RCC 7860 (cell line): ENCODE measurements at places on chromosomes 6 and 20.

- no peak for DNase-seq
These were observed 3.9 kb upstream of the OTOR start for GRCh38 chr20:16744178-16744807.

- no peak for DNase-seq
These were observed 135.0 kb upstream of the CCDC28A start for GRCh38 chr6:138638604-138639003.

DNA sequence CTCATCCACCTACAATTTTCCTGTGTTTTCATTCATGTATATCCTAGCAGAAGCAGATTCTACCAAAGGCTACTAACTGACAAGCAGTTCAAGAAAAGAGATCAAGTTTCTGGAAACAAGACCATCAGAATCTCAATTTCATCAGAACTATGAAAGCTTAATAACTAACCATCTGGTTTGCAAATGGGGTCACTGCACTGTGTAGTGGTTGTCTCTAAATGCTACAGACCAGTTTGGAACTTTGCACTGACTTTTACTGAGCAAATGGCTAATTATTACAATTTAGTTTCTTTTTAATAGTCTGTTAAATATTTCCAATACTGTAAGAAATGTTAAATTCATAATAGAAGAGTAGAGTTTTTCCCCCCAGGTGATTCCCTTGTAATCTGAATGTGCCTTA is 64.5 kb downstream of the REPS1 start:
- no peak for DNase-seq

- no peak for DNase-seq
These were observed 37.4 kb upstream of the GABRR1 start for GRCh38 chr6:89254569-89254968.

DNA sequence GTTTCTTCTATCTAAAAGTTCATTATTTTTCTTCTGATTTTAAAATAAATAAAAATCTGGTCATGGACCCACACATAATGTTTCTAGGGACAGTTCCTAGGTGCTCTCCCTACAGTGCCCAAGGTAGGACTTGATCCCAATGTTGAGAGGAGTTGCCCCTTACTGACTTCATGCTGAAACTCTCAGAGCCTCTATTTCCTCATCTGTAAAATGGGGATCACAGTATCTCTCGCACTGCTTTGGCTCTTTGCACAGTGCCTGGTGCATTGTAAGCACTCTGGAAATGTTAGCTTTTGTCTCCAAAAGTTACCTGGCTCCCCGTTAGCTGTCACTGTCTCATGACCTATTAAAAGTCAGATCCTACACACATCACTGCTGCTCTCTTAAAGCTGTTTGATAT is 205.5 kb downstream of the TSHZ2 start:
- no peak for DNase-seq

- DNase-seq = no peak
These were observed 199.0 kb downstream of the JARID2 start for GRCh38 chr6:15444881-15445280.

DNA sequence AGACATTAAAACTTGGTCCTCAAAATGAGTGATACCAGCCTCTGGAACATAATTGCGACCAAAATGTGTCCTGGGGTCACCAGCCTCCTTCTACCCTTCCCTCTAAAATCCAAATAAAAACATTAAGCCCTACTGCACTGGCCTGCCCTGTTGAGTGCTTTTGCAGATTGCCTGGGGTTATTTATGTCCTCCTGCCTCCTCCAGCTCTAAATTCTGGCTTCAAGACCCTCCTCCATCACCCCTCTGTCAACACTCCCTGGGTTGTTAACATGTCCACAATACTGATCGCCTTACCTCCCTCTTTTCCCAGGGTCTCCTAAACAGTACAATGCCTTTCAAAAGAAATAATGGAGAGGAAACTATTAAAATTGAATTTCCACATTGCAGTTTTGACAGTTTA is 327.5 kb downstream of the NRN1 start:
- no peak for DNase-seq

GRCh38 chr6:11538052-11538818 is 686 bp downstream of the TMEM170B start:
- DNase-seq = no peak

GRCh38 chr6:45640081-45640491 is 262.4 kb upstream of the SUPT3H start:
- no peak for DNase-seq

- no peak for DNase-seq
These were observed 48.5 kb upstream of the MOCS1 start for GRCh38 chr6:39982720-39983119.

- no peak for DNase-seq
These were observed 113.1 kb downstream of the TRIM27 start for GRCh38 chr6:28810659-28811053.

DNA sequence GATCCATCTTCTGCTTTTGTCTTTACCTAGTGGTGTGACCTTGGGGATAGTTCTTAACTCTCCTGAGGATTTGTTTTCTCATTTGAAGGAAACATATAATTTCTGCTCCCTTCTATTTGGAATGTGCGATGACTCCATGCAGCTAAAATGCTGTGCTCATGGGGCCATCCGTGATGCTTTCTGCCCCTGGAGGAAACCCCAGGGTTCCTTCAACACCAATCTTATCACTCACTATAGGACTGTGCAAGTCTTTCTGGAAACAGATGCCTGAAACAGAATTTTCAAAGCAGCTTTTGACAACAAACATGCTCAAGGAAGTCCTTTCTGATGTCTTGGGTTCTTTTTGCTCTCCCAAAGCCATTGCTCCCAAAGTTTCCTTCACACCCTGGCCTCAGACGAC is 128.8 kb upstream of the GGTLC1 start:
- no peak for DNase-seq

DNA sequence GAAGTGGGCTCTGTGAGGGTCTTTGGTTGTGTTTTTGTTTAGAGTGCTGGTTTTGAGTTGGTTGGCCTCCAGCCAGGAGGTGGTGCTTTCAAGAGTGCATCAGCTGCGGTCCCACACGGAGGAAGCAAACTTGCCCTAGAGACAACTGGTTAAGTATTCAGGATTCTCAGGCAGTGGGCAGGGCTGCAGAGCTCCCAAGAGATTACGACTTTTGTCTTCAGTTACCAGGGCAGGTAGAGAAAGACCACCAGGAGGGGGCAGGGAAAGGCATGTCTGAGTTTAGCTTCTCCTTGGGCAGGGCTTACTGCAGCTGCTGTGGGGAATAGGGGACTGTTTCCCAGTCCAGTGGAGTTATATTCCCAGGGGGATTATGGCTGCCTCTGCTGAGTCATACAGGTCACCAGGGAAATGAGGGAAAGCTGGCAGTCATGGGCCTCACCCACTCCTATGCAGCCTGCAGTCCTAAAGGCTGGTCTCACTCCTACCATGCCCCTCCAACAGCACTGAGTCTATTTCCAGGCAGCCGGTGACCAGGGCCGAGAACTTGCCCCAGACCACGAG is 64.3 kb downstream of the TTI1 start:
- no peak for DNase-seq

DNA sequence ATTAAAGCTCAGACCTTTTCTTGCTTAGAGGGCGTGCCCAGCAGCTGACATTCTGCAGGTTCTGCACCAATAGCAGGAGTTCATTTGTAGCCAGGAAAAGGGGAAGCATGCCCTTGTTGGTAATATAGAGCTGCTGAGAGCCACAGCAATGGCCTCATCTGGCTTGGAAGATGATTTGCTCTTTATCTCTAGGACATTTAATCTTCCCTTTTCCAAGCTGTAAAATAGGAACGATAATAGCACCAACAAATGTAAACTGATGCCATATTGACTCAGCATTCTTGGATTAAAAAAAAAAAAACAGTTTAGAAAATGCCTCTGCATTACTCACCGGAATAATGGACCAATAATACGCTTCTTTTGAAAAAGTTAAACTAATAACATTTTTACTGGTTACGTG is 93.4 kb upstream of the SLC2A12 start:
- no peak for DNase-seq

DNA sequence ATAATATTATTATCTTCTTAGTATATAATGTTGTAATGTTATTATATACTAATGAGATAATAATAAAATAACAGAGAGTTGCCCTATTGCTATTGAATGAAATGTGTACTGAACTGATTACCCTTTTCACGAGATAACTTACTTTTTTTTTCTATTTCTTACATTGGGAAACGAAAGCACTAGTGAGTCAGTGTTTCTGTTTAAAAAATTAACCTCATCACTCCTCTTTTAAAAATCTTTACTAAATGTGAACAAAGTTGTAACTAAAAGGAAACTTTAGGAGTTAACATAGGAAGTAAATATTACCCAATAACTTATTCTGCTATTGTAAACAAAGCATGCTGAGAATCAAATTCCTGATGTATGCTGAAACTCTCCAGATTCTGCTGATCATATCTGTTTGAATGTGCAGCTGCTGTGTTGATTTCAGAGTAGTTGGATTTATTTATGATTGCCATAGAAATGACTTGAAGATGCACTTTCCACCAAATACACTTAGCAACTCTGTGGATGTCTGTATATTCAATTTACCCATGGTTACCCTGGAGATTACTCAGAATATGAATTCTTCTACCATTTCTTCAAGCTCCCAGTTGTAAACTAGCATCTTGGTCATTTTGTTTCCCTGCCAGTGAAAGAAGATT is 523.4 kb downstream of the TENT5A start:
- no peak for DNase-seq

DNA sequence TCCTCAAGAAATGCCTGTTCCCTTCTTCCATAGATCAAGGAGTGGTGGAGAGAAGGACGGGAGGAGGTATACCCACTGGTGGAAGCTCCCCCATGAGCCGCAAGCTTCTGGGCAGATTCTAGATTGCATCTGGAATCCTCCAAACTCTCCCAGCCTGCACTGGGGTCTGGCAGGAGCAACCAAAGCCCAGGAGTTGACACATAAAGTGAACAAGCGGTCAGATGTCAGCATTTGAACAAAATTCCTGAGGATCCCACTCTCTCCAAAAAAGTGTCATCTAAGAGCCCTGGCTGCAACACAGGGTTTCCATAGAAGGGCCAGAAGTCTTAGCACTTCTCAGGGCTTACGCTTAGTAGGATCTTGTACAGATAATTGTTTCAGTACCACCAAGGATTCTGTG is 88.2 kb downstream of the KCNB1 start:
- DNase-seq = no peak

DNA sequence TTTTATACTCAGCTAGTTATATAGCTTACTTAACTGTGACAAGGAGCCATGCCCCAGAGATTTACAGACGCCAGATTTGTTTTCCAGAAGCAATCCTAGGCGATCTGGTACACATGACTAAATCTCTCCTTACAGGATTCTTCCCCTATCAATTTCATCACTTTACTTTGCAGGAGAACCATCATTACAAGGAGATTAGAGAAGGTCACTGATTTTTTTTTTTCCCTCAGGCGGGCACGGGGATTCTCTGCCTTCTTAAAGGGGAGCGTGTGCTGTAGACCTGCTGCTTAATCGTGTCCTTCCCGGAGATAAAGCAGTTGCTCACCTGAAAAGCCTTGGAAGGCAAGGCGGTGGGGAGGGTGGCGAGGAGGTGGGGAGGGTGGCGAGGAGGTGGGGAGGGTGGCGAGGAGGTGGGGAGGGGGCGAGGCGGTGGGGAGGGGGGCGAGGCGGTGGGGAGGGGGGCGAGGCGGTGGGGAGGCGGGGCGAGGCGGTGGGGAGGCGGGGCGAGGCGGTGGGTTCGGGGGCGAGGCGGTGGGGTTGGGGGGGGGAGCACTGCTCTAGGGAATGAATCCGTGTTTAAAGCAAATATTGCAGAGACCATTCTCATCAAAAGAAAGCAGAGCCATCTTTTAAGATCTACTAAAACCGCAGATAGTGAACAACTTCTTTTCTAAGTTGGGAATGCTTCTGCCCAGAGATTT is 14.3 kb upstream of the MRAP2 start:
- DNase-seq = no peak

- DNase-seq = no peak
These were observed 102.0 kb downstream of the HS3ST5 start for GRCh38 chr6:114240796-114241195.

- DNase-seq = peak; percentile 10
These were observed 5.6 kb downstream of the RPL10A start for GRCh38 chr6:35473850-35474130.

GRCh38 chr6:85417336-85417735 is 32.5 kb upstream of the NT5E start:
- no peak for DNase-seq

GRCh38 chr6:1574890-1575209 is 34.9 kb upstream of the FOXC1 start:
- DNase-seq = no peak

GRCh38 chr20:10662661-10663458 is 10.9 kb downstream of the JAG1 start:
- DNase-seq = no peak

DNA sequence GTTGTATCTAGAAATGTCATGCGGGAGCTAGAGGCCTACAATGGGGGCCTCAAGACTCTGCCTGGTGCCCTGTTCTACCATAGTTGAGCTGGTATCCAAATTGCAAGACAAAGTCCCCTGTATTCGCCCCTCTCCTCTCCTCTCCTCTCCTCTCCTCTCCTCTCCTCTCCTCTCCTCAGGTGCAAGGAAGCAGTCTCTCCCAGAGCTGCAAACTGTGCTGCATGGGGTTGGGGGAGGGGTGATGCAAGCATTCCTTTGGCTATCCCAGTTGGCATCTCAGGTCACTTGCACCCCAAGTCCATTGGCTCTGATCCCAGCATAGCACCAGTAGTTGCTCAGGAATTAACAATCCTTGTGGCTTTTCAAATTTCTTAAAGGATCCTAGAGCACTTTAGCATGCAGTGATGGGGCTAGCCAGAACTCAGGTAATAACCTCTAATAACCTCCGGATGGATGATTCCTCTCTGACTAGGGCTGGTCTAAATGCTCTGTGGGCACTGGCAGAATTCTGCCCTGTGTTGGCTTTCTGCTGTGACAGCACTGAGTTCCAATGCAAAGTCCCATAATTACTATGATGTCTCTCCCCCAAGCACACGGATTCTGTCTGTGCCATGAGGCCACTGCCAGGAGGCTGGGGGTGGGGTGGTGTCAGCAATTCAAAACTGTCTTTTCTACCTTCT is 35.3 kb downstream of the TAF11 start:
- DNase-seq = no peak

DNA sequence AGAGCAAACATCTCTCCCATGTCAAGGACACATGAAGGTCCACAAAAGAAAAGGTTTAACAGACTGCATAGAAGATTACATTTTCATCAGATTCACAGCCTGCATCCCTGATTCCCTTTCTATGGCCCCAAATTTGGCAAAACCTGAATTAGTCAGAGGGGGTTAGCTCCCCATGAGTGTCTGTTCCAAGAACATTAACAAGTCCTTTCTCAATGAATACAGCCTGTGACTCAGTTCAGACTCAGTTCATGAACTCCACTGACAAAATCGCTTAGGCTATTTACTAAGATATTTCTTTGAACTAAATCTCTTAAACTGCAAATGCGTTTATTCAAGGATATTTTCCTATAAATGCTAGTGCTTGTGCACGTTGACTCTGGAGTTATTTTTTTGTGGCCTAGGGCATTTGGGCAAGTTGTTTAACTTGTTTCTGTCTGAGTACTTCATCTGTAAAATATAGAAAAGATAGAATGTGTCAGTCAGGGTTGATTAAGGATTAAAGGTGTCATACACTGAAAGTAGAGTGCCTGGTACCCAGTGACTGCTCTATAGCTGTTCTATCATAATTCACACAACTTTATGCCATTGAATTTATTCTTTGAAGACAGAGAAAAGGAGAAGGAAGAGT is 422.6 kb downstream of the HTR1B start:
- no peak for DNase-seq

- no peak for DNase-seq
These were observed 89.4 kb downstream of the RTN4IP1 start for GRCh38 chr6:106539936-106540335.
